ENCODE measurements at places on chromosomes 5 and 9.
A peak's percentile ranks its signal among the peaks of the same experiment; 100 is the strongest.

GRCh38 chr9:71733176-71733575, 35.1 kb downstream of the CEMIP2 start:
- DNase-seq = no peak

GRCh38 chr5:77893225-77893860, 117.2 kb upstream of the TBCA start:
- no peak for DNase-seq

- no peak for DNase-seq
These were observed 28.8 kb downstream of the PPIC start for GRCh38 chr5:123007754-123008153.

DNA sequence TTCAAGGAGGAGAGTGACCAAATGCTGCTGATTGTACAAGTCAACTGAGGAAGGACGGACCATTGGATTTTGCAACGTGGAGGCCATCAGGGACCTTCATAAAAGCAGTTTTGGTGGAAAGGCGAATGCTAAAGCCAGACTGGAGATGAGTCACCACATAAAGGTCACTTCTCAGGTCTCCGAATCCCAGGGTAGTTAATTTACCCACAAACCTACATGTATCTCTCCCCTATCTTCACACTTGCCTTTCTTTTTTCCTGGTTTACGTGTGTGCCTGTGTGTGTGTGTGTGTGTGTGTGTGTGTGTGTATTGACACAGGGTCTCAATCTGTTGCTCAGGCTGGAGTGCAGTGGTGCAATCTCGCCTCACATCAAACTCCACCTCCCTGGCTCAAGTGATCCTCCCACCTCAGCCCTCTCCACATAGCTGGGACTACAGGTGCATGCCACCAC, 4.6 kb upstream of the CTNNA1 start:
- DNase-seq = no peak

GRCh38 chr9:21381448-21382339, 3.5 kb downstream of the IFNA2 start:
- DNase-seq = no peak

- DNase-seq = no peak
These were observed 37.9 kb downstream of the LMNB1 start for GRCh38 chr5:126814721-126815404.

DNA sequence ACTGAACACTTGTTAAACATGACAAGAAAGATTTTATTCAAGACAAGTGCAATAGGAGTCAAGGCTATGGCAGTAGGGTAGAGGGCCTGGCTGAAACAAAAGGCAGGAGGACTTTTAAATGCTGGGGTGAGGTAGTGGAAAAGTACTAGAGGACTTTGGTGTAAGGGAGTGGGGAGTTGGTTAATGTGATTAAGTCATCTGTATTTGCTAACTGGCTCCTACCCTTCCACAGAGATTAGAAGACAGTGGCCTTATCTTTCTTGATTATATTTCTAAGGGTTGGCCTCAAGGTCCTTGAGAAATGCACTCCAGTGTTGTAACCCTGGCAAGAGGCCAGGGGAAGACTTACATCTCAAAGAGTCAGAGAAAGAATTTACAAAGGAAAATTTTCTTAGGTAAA, 160.2 kb upstream of the FTMT start:
- DNase-seq = no peak

DNA sequence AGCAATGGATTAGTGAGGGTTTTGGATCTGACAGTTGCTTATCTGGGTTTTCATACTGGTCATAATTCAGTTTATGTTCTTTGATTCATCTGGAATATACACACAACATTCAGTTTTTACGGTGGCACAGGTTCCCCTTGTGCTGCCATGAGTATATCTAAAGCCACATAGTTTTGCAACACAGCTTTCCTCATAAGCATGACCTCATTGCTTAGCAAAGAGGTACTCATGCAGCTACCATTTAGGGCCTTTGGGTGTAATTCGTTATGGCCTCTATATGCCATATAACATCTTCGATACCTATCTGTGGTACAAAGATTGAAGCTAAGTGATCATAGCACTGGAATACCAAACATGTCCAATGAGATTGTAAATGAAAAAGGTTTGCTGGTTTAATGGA, 2.9 kb upstream of the RBM22 start:
- no peak for DNase-seq

DNA sequence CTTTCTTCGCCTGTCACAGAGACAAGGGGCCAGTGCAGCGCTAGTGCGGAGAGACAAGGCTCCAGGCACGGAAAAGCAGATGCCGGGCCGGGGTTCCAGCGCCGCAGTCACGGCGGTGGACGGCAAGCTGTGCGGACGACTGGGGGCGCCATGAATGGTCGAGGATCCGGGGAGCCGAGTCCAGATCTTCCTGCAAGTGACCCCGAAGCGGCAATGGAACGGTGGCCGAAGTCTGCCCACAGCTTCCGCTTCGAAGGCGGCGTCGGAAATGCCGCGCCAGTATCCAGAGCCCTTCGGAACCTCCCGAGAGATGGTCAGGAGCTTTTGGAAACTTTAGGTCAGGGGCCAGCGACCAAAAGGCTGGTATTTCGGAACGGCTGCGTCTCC, 601 bp upstream of the FAF2 start:
- DNase-seq = peak; percentile 46

DNA sequence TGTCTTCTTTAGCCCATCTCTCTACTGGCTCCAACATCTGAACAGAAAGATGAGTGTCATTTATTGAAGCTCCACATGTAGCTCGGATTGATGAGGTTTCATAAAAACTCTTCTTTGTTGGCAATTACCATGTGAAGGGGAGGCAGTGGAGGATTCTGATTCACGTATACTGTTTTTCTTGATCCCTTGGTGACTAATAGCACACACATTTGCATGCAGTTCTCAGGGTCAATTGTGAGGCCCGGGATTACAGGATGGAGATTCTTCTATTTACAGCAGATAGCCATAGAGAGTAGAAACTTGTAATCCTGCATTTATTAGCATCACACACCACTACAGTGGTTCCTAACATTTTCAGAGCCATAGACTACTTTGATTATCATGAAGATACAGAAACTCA, 133.2 kb upstream of the MARCHF11 start:
- DNase-seq = no peak

DNA sequence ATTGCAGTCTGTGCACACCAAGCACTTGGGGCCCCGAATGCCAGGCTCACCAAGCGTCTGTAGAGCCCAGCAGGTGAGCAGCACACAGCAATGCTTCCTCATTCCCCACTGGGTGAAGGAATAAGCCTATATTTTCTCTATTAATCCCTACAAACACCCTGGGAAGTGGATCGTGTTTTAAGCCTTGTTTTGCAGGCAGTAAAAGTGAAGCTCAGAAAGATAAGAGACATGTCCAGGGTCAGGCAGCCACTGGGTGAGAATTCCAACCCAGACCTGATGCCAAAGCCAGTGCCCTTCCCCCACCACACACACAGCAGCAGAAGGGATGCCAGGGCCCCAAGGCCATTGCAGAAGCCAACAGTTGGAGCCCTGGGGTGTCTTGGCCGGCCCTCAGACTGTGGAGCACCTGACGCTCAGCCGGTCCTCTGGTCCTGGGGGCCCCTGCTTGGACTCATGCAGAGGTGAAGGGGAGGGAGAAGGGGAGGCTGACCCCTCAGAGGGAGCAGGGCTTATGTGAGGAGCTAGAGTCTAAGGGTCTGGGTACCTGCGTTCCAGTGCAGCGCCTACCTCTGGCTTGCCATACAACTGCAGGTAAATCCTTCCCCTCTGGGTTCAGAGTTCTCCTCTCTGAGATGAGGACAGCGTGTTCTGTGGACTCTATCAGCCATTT, 26.3 kb upstream of the SYNPO start:
- DNase-seq = no peak

- DNase-seq = no peak
These were observed 290.0 kb downstream of the NR3C1 start for GRCh38 chr5:143113461-143113860.

Measured in cortex of kidney (tissue), 1 donor.